ENCODE measurements at places on chromosomes 2 and 18. TPM values are rescaled to one million over a fixed set of nuclear protein-coding genes. Genes with fewer than 3 reads are reported as not detected.

Gene UGT1A7
- total RNA-seq = not detected

Gene ID2
- 133 TPM for total RNA-seq

Gene GTF2A1L
- not detected for total RNA-seq

Gene ASPRV1
- total RNA-seq = 0.61 TPM

Gene PLA2R1
- not detected for total RNA-seq

Gene MYL12B
- total RNA-seq = 238 TPM

Gene UPP2
- not detected for total RNA-seq

Gene EFR3B
- 0.17 TPM for total RNA-seq

Gene ACAA2
- 79.9 TPM for total RNA-seq

Gene CAPN10
- total RNA-seq = 39.8 TPM

Gene TMEM185B
- 30.2 TPM for total RNA-seq

Gene PSMA8
- 1.6 TPM for total RNA-seq

Gene ACTG2
- 0.13 TPM for total RNA-seq

Gene TSPYL6
- total RNA-seq = not detected

Gene ERMN
- total RNA-seq = 0.82 TPM

Gene HAUS1
- 59.2 TPM for total RNA-seq

Gene GLI2
- not detected for total RNA-seq

Gene RNF138
- 81.0 TPM for total RNA-seq

Gene HOXD1
- not detected for total RNA-seq

Gene IL1RN
- 0.78 TPM for total RNA-seq

Gene KLHL14
- total RNA-seq = not detected

Gene HOXD4
- not detected for total RNA-seq

Gene PPP4R3B
- 74.2 TPM for total RNA-seq
